PC-9 (cell line): ENCODE measurements at places on chromosomes 16 and 17. TPM values are rescaled to one million over a fixed set of nuclear protein-coding genes. Genes with fewer than 3 reads are reported as not detected.

Gene MSLN
- 59.9 and 86.4 TPM in 2 replicates for total RNA-seq

Gene SLC5A11
- total RNA-seq = 3.7 and 5.7 TPM in 2 replicates

Gene USP43
- total RNA-seq = 16.0 and 19.2 TPM in 2 replicates

Gene HAPSTR1
- total RNA-seq = 61.1 and 82.8 TPM in 2 replicates

GRCh38 chr17:49180303-49180702 lies 30.1 kb downstream of the GNGT2 start:
- no peak overlapping the region for H3K4me3 ChIP-seq
- peaks cover 16% of the 10 kb centered on the region; the same call in 1 of the 2 replicates for H3K27me3 ChIP-seq
- H3K4me1 ChIP-seq = no peaks in the 10 kb centered on the region
- no peak overlapping the region for H3K27ac ChIP-seq
- H3K36me3 ChIP-seq = no peaks in the 10 kb centered on the region
- DNase-seq = no peak

- H3K27me3 ChIP-seq = peaks cover 57% of the 10 kb centered on the region
- no peak overlapping the region for H3K4me3 ChIP-seq
- DNase-seq = no peak
- peaks cover 13% of the 10 kb centered on the region; the same call in 1 of the 2 replicates for H3K4me1 ChIP-seq
These were observed 88.7 kb downstream of the FOXL1 start for GRCh38 chr16:86667035-86667434.

GRCh38 chr17:1027044-1027443 lies 30.1 kb downstream of the TIMM22 start:
- no peak overlapping the region for H3K4me3 ChIP-seq
- no peak for DNase-seq
- no peaks in the 10 kb centered on the region for H3K27me3 ChIP-seq
- no peaks in the 10 kb centered on the region for H3K36me3 ChIP-seq

DNA sequence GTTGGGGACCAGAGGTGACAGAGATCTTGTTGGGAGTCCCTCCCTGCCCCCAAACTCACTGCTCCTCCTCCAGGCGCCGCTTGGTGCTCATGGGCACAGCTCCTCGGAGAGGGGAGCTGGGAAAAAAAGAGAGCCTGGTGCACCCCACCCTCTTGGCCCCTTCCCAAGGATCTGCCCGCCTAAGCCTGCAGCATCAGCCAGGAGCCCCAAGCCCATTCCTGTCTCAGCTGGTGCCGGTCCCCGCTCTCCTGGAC lies 400 bp downstream of the HCFC1R1 start:
- H3K4me3 ChIP-seq = peak overlapping the region; percentile 76
- no peaks in the 10 kb centered on the region for H3K27me3 ChIP-seq
- peaks cover 11% of the 10 kb centered on the region for H3K36me3 ChIP-seq

- no peaks in the 10 kb centered on the region for H3K27me3 ChIP-seq
- peak; percentile 79 for DNase-seq
- H3K27ac ChIP-seq = no peak overlapping the region
- no peaks in the 10 kb centered on the region for H3K36me3 ChIP-seq
These were observed 15.8 kb downstream of the SNX20 start for GRCh38 chr16:50665128-50665878.

DNA sequence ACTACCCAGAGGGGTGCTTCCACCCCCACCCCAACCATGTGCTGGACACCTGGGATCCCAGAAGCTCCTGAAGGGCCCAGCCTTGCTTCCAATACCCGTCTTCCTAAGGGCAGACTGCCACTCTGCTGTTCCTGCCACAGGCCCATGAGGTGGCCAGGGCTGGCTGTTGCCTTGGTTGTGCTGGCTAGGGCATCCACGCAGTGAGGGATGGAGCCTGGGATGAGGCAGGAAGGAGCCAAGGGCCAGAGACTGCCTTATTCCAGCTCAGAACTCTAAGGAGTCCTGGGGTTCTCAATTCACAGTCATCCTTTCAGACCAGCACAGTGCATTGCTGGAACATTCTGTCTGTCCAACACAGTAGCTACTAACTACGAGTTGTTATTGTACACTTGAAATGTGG lies 37.8 kb downstream of the BCO1 start:
- peak overlapping the region; percentile 12; the same call in 1 of the 2 replicates for H3K27ac ChIP-seq
- no peak for DNase-seq
- no peaks in the 10 kb centered on the region for H3K36me3 ChIP-seq
- H3K27me3 ChIP-seq = no peaks in the 10 kb centered on the region
- peaks cover 36% of the 10 kb centered on the region for H3K4me1 ChIP-seq

GRCh38 chr17:18891541-18891940 lies 33.6 kb downstream of the PRPSAP2 start:
- H3K27ac ChIP-seq = no peak overlapping the region
- no peak overlapping the region for H3K4me3 ChIP-seq
- H3K36me3 ChIP-seq = 0 out of 2 replicates have a peak, but pooled peaks cover 7% of the 10 kb centered on the region
- no peaks in the 10 kb centered on the region for H3K4me1 ChIP-seq
- DNase-seq = no peak

- no peak overlapping the region for H3K4me3 ChIP-seq
- H3K27me3 ChIP-seq = peaks cover 15% of the 10 kb centered on the region
- no peak for DNase-seq
- H3K36me3 ChIP-seq = no peaks in the 10 kb centered on the region
- H3K27ac ChIP-seq = no peak overlapping the region
These were observed 86.0 kb downstream of the GP2 start for GRCh38 chr16:20241321-20241720.
